ENCODE measurements at places on chromosomes 11 and 22.

DNA sequence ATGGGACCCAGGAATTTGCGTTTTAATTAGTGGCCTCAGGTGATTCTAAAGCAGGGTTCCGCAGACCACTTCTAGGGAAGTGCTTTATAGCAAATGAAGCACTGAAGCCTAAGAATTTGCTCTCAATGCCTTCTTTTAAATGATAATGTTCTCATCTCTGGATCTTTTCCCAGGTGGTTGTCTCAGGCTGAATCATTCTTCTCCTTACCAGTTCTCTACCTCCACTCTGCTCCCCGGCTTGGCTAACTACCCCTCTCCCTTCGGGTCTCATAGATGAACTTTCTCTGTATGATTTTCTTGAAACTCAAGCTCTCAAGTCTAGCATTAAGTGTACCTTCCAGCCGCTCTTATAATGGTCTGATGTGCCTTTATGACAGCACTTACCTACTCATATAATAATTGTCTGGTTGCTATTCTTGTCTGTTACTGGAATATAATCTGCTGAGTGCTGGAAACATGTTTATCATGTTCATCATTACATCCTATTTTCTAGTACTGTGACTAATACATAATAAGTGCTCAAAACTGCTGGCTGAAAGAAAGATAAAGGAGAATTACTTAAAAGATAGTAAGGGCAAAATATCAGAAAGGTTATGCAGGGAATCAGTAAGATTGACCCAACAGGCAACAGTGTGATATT, 195.9 kb upstream of the SESN3 start:
- DNase-seq, result no peak

- no peak for DNase-seq
Measured at GRCh38 chr22:23207729-23208393, 27.6 kb downstream of the BCR start.

DNA sequence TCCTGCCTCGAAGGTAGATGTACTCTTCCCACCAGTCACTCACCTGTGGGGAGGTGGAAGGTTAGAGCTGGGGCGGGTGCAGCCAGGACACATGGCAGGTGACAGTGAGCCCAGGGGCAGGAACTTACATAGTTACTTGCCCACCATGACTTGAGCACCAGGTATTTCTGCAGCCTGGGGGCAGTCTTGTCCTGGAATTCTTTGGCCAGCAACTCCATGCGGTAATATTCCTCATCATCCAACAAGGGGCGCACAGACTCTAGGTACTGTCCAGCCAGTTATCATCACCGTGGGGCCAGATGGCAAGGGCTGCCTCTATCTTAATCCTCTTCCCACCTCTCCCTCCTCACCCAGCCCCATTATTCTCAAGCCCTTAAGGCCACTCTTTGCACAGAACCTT, 2.2 kb downstream of the CPT1B start:
- no peak for DNase-seq

GRCh38 chr11:124256076-124256475, at the start of gene OR8G5:
Gene OR8G5, plus strand, starts transcription at chr11:124256376. Its CDS starts 8,556 bp downstream, at chr11:124264932.
- no peak for DNase-seq

DNA sequence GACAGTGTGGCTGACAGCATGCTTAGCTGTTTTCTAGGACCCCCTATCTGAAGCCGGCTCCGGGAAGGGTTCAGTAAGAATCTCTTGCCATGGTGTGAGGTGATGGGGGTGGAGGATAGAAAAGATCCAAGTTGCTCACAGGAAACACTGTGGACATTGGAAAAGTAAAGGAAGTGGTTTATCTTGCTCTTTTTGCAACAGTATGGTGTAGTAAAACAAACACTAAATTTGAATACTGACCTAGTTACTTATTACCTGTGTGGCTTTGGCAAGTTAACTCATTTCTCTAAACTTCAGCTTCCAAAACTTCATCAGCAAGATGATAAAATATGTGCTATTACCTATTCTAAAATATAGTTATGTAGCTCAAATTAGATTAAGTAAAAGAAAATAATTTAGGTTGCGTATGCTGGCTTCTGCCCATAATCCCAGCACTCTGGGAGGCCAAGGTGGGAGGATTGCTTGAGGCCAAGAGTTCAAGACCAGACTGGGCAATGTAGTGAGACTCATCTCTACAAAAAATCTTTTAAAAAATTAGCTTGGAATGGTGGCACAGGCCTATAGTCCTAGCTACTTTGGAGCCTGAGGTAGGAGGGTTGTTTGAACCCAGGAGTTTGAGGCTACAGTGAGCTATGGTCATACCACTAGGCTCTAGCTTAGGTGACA, 51.6 kb upstream of the APOA1 start:
- DNase-seq, result no peak

DNA sequence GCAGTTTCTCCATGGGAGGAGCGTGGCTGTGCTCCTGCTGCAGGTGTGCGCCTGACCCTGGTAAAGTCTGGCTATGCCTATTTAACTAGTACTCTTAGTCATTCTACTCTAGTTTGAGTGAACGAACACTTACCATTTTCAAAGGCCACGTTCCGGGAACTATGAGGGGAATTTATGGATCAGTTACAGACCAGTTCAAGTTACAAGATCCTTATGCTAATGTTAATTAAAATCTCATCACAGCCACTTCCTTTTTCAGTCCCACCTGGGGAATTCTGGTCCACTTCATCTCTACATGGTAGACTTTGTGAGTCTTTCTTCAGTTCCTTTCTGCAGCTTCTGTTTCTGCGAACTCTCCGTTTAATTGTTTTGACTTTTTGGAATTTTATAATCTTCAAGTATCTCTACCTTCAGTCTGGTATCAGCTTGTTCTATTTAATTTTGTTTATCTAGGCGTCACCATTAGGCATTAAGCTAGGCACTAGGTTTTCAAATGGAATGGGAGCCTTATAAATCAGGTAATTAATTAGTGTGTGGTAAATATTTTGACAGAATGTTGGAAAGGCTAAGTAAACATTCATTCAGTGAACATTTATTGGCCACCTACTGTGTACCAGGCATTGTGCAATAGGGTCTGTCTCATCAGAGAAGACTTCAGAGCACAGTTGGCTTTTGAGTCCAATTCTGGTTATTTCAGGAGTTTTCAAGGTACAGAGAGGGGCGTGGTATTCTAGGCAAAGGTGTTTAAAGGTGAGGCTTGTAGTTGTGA, 78.9 kb downstream of the GRK3 start:
- DNase-seq, result no peak

- no peak for DNase-seq
Measured at GRCh38 chr11:74354036-74354435, 42.6 kb upstream of the P4HA3 start.

- no peak for DNase-seq
Measured at GRCh38 chr11:67470337-67471002, 1.4 kb upstream of the TMEM134 start.
